Hematopoietic multipotent progenitor cell treated with erythropoietin and hydrocortisone succinate and interleukin-3 and kit ligand, for 17 days (in vitro differentiated cells): ENCODE measurements at places on chromosomes 5 and 9.

DNA sequence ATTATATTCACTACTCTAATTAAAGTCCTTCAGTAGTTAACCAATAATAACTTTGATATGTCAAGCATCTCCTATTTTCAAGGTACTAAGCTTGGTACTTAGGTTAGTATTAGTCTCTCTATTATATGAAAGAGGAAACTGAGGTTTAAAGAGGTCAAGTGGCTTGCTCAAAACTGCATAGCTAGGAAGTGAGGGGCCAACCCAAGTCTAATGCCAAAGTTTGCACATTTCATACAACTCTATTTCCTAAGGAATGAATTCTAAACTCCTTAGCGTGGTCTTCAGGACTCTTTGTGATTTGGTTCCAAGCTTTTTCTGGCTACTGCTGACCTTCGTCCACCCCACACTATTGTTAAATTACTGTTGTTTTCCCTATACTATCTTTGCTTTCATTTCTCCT, 9.9 kb upstream of the SHOC1 start:
- DNase-seq = no peak

DNA sequence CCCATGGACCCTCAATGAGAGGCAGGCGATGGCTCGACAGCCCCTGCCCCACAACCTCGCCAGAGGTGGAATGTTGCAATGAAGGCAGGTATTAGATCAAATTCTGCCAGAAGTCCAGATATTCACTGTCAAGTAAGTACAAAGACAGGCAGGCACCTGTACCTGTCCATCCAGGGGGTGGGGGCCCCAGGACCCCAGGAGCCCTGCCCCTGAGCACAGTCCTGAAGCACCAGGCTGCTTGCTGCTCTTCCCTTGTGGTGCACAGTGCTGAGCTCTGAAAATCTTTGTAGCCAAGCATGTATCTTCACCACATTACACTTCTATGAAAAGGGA, 26.2 kb upstream of the HMCN2 start:
- no peak for DNase-seq

GRCh38 chr9:111349766-111350165, 19.7 kb upstream of the OR2K2 start:
- no peak for DNase-seq

- DNase-seq = no peak
These were observed 131.1 kb downstream of the ADAMTSL1 start for GRCh38 chr9:18604767-18605730.

GRCh38 chr5:132655821-132656773, 1.9 kb upstream of the IL13 start:
- peak; percentile 33 for DNase-seq

DNA sequence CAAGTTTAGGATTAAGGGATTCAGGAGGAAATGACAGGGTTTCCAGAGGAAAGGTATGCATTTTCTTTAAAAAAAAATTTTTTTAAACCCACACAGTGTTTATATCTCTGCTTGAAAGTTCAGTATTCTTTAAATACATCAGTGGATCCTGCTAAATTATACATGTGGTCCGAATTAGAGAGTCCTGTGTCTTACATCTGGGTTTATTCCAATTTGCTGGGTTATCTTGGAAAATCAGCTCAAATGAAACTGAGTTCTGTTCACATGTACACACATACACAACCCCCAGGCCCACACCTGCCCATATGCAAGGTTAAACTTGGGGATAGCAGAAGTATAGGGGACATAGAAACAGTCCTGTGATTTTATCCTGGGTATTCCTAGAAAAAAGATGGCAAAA, 493.7 kb downstream of the ZNF608 start:
- no peak for DNase-seq

GRCh38 chr9:86091477-86091876, 7.9 kb downstream of the GOLM1 start:
- no peak for DNase-seq

GRCh38 chr5:179221196-179221876, 123.9 kb downstream of the ADAMTS2 start:
- DNase-seq = no peak

DNA sequence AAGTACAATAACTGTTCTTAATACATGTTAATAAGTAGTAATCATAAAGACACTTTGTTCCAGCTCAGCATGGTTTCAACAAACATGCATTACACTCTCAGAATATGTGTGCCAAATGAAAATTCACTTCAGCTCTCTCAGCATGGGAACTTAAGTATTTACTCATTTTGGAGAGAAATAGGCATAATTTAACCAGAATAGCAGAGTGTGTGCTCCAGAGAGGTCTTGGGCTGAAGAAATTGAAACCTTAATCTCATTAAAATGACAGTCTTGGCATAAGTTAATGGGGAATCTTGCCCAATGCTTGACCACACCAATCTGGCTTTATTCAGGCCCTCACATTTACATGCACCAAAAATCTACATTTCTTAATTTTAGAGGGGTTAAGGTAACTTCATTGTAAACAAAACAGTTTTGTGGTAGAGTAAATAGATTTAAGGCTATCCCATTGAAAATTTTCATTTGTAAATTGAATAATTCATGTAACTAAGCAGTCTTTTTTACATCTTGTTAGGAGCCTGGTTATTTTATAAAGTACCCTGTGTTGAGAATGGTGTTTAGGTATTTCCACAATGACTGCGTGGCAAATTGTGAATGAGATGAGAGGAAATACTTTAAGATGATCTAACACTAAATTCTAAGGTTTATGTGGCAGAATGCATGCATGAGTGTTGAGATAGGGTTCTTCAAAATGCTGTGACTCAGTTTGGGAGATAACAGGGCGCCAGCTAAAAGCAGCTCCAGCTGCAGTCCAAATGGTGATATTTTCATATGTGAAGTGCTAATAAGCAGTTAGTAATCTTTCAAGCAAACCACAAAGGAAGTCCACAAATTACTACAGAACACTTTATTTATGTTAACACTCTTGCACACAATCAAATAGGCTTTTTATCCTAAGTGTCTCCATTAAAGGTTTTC, 11.3 kb upstream of the LOX start:
- DNase-seq = no peak

GRCh38 chr9:36345103-36345846, 54.8 kb downstream of the RNF38 start:
- DNase-seq = no peak

DNA sequence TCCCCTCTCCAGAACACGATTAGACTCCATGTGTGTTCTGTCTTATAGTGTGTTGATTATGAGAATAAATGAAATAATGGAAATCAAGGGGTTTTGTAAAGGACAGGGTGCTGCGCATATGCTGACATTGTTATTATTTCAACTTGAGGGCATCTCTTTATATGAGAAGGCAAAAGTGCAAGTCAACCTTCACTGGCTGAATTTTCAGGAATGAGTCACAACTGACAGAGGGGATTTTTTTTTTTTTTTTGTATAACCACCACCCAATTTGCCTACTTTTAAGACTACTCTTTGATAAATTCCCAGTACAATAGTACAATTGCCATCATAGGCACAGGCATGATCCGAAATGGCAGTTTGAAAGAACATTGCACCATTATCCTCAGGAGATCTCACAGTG, 419.2 kb upstream of the NMUR2 start:
- no peak for DNase-seq

DNA sequence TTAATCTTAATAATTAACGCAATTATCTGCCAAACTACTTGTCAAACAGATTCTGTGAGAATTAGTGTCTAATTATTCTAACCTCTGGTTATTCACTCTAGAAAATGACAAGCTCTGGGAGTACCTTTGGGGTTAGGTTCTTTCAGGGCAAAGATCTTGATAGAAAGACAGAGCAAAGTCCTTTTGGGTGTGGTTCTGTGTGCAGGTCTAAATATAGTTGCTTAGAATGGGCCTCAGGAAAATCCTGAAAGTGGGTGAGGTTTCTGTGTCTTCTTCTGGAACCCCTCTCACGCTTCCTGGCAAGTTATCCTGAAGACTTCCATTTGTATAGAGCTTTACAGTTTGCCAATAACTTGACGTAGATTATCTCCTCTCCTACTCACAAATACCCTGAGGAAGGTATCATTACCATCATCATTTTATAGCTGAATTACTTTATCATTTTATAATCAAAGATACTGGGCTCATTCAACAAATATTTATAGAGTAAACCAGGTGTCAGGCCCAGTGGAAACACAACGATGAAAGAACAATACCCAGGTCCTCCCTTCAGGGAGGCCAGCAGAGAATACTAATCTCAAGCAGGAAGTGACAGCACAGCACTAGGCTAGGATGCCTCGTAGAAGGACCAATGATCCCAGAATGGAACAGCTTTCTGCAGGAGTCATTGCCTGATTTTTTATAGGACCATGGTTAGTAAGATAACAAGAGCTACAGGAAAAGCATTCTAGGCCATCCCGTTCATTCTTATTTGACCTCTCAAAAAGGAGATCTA, 27.6 kb upstream of the LHFPL2 start:
- no peak for DNase-seq

GRCh38 chr5:17042041-17042440, 106.0 kb upstream of the MYO10 start:
- DNase-seq = no peak

- no peak for DNase-seq
These were observed 161.6 kb upstream of the TSLP start for GRCh38 chr5:110909950-110910349.

DNA sequence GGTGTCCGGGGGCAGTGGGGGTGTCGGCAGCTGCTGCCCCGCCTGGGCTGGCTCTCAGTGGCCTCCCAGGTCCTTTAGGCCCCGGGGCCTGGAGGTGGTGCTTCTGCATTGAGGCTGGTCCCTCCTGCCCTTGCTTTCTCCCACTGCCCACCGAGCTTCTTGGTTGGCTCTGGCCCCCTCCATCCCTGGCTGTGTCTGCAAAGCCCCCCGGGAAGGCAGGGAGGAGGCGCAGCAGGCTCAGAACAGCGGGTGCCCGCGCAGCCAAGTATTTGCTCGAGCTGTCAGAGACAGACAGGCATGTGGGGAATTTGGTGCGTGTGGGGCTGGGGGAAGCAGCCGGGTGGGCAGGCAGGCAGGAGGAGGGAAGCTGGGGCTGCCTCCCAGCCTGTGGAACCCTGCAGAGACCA, 11.5 kb downstream of the CXXC5 start:
- no peak for DNase-seq

- DNase-seq = no peak
These were observed 24.9 kb upstream of the SMU1 start for GRCh38 chr9:33101104-33101951.

GRCh38 chr9:87540444-87541105, 42.9 kb downstream of the DAPK1 start:
- DNase-seq = no peak

DNA sequence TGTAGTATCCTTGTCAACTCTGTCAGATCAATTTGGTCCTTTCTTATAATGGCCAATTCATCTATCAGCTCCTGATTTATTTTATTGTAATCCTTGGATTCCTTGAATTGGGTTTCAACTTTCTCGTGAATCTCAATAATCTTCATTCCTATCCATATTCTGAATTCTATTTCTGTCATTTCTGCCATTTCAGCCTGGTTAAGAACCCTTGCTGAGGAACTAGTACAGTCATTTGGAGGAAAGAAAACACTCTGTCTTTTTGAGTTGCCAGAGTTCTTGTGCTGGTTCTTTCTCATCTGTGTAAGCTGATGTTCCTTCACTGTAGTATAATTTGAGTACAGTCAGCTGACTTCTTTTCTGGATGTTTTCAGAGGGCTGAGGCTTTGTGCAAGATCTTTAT, 84.5 kb downstream of the CETN3 start:
- DNase-seq = no peak

- DNase-seq = no peak
These were observed 455.8 kb upstream of the PTGER4 start for GRCh38 chr5:40223884-40224402.

DNA sequence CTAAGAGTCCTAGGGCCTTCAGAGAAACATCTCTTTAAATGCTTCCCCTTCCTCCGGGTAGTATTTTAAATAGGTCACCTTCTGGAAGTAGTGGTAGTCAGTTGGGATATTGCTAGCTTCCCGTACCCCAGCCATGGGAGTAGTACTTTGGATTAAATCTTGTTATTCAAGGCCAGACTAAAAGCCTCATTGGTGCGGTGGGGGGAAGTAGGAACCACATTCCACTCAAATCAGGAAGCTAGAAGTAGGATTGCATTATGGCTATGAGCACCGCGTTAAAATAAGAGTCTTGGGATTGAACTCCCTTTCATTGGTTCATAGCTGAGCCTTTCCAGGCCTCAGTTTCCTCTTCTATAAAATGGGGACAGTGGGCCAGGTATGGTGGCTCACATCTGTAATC, 6.7 kb downstream of the KCNIP1 start:
- DNase-seq = no peak

- no peak for DNase-seq
These were observed 72.4 kb downstream of the TEK start for GRCh38 chr9:27181381-27181780.

DNA sequence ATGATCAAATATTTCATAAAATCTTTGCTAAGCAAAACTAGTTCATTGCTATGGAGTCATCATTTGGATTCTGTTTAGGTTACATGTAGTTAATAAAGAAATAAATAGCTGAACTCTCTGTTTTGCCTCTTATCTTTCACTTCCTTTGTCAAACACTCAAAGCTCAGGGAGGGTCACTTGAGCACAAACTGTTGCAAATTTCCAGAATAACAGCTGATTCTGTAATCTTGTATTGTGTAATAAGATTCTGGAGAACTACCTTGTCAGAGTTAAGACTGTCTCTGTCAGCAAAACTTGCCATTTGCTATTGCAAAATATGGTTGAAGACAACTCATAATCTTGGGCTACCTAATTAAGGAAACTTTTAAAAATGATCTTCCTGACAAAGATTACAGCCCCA, 182.0 kb upstream of the MOCS2 start:
- no peak for DNase-seq

DNA sequence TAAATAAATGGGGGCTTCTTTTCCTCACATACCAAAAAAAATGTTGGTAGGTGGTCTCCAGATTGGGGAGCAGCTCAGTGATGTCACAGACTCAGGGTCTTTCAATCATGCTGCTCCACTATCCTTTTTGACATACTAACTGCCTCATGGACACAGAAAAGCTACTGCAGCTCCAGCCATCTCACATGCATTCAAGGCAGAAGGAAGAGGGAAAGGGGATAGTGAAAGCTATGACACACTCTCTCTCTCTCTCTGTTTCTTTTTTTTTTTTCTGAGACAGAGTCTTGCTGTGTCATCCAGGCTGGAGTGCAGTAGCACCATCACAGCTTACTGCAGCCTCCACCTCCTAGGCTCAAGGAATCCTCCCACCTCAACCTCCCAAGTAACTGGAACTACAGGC, 7.9 kb upstream of the ADGRD2 start:
- DNase-seq = no peak

- DNase-seq = no peak
These were observed 207.3 kb downstream of the CD180 start for GRCh38 chr5:66989286-66989685.

- DNase-seq = peak; percentile 59
These were observed 64.5 kb downstream of the ERAP1 start for GRCh38 chr5:96743065-96743768.

DNA sequence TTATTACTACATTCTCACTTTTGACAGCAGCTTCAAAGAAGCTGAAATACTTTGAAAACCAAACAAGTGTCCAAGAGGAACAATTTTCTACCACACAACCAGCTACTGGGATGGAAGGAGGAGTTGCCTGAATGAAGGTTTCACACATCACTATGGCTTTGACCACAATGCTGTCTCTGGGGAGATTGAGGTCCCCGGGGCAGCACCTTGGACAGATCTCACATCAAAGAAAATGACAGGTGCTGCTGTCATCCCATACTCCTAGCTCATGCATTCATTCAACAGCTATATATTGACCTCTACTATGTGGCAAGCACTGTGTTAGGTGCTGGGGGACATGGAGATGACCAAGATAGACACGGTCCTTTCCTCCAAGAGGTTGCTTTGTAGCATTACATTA, 233.2 kb upstream of the RASEF start:
- no peak for DNase-seq

GRCh38 chr5:151238303-151238741, 14.4 kb upstream of the CCDC69 start:
- DNase-seq = no peak
